ENCODE measurements at places on chromosomes 7 and 10.
A peak's percentile ranks its signal among the peaks of the same experiment; 100 is the strongest.

GRCh38 chr10:122181876-122182275, 89.2 kb upstream of the BTBD16 start:
- DNase-seq, result peak; percentile 60

DNA sequence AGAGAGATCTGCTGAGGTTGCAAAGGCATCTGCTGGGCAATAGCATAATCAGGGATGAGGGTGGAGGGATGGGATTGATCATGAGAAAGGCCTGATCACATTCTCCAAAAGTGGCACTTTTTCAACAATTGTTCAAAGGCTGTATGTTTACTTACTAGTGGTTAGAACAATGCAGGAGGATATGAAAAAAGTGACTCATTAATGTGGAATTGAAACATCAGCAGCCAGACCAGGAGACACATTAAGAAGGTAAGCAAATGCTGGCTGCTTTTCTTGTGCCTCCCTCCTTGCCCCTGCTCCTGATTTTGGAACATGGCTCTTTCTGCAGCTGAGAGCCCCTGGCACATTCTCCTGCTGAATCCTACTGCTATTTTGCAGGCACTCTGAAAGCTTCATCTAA, 63.5 kb downstream of the FAM204A start:
- peak; percentile 14 for DNase-seq

DNA sequence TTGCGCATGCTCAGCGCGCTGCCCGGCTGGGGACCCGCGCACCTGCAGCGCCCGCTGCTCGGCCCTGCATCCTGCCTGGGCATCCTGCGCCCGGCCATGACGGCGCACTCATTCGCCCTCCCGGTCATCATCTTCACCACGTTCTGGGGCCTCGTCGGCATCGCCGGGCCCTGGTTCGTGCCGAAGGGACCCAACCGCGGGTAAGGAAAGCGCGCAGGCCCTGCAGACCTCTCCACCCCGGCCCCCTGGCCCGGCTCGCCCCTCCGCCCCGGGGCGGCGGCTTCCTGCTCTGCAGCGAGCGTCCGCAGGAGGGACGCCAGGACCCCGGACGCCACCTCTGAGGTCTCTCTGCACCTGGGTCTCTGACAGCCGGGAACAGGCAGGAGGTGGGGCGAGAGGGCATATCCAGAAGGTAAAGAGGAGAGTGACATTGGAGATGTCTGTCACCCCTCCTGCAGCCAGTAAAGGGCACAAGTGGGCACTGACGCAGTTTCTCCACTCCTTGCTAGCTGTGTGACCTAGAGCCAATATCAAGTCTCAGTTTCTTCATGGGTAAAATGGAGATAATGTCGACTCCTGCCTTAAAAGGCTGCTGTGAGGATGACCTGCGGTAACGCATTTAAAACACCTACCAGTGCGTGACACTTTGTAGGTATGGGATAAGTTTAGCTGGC, 338 bp downstream of the ATP6V0E2 start:
- DNase-seq, result no peak

GRCh38 chr7:44787041-44787440, 9.4 kb upstream of the PPIA start:
- DNase-seq, result no peak

DNA sequence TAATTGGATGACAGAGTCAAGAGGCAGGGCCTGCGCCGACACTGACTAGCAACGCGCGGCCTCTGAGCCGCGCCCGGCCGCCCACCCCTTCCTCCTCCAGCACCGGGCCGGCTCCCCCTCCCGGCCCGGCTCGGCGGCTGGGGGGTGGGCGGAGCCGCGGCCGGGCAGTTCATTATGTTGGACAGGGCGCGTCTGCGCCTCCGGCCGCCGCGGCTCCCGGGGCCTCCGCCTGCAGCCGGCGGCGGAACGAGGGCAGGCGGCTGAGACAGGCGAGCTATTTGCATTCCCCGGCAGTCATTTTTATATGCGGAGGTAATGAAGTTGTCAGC, 106.7 kb downstream of the SNX10 start:
- DNase-seq, result peak; percentile 73

DNA sequence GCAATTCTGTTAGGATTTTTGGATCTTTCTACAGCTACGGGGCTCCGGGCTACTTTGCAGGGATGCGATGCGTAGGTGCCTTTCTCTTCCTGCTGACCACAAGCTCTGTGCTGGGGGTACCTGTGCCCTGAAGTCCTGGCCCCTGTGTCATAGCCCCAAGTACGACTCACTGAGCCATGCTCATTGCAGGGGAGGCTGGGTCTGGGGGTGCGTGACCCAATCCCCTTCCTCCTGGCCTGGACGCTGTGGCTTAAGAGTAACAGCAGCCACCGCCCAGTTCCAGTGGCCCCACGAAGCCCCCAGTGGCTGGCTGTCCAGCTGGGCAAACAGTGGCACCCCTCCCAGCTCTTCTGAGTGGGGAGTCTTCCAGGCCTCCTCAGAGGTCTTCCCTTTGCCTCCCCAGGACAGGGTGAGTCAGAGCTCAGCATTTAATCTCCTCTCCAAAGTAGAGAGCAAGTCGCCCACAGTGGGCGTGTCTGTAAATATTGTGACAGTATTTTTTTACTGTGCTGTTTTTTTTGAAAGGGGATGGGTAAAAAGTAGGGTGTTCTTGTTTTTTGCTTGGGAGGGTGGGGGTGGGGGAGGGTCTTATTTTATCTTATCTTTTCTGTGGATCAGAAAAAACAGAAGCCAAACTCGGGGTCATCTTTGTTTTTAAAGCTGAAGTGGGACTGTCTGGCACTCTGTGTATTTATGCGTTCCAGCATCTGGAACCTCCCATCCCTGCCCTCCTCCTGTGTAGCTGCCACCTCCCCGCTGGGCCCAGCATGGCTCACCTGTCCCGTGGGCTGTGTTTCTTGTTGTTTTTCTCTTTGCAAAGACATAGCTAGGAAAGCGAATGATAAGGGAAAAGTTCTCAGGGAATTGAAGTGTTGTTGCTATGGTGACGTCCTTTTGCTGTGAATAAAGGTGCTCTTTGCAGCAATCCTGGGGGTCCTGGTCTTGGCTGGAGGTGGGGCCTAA, 8.2 kb downstream of the LFNG start:
- DNase-seq, result peak; percentile 92

GRCh38 chr10:22338185-22338900, 7.0 kb upstream of the SPAG6 start:
- no peak for DNase-seq

GRCh38 chr10:61779950-61780659, 117.4 kb downstream of the CABCOCO1 start:
- DNase-seq, result peak; percentile 91

GRCh38 chr10:32031920-32032319, 24.3 kb downstream of the KIF5B start:
- DNase-seq, result no peak

- peak; percentile 42 for DNase-seq
Observed at GRCh38 chr7:12493407-12493806, 77.1 kb upstream of the SCIN start.

- no peak for DNase-seq
Observed at GRCh38 chr10:117685431-117685830, 142.9 kb downstream of the EMX2 start.

- DNase-seq, result no peak
Observed at GRCh38 chr10:101939729-101940128, 96.1 kb upstream of the KCNIP2 start.

- no peak for DNase-seq
Observed at GRCh38 chr10:32459051-32459698, 13.2 kb downstream of the CCDC7 start.

GRCh38 chr10:22988581-22989360, 60.9 kb downstream of the ARMC3 start:
- DNase-seq, result peak; percentile 78

GRCh38 chr10:59366290-59366689, 3.9 kb upstream of the FAM13C start:
- no peak for DNase-seq

DNA sequence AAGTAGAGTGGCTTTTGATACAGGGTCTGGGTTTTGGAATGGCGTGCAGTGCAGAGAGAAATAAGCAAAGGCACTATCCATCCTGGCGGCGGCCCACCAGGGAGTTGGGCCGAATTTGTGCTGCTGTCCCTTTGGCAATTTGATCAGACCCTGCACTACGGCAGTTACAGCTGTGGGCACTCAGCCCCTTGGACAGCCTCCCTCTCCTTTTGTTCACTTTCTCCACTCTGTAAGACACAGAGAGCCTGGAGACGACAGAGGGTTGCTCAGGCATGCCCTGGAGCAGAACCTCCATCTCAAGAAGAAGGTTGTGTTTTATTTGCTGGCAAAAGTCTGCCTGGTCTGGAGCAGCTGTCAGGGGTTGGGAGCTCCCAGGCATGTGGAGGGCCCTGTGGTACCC, 55.8 kb downstream of the LHPP start:
- no peak for DNase-seq

GRCh38 chr7:13848681-13849131, 140.8 kb downstream of the ETV1 start:
- DNase-seq, result peak; percentile 56

DNA sequence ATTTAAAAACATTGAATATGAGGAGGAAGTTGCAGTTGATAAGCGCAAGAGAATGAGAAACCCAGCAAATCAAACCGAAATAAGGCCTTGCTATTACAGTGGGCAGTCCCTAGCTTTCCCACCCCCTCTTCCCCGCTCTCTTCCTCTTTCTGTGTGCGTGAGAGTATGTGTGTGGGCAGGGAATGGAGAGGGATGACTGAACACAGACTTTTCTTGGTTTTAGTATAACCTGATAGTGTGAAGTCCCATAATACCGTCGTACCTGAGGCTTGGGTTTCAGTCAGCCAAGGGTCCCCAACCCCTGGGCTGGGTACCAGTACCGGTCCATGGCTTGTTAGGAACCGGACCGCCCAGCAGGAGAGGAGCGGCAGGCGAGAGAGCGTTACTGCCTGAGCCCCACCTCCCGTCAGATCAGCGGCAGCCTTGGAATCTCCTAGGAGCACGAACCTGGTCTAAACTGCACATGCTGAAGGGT, 255.3 kb downstream of the CELF2 start:
- DNase-seq, result no peak

GRCh38 chr7:104445393-104445792, 117.0 kb downstream of the LHFPL3 start:
- DNase-seq, result no peak

DNA sequence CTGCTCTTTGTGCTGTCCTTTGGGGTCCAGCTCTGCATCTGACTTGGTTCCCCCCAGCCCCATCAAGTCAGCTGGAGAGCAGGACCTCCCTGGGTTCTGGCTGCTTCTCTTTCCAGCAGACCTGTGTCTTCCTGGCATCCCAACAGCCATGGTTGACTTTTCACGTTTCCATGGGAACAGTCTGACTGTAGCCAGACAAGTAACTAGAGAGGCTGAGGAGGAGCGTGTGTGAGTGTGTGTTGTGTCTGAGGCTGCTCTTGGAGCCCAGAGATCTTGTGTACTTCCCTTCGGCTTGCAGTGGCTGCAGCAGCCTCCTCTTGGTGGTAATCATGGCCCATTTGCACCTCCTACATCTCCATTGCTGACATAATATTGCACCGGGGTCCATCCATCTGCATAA, 332.0 kb downstream of the RPS24 start:
- peak; percentile 11 for DNase-seq

DNA sequence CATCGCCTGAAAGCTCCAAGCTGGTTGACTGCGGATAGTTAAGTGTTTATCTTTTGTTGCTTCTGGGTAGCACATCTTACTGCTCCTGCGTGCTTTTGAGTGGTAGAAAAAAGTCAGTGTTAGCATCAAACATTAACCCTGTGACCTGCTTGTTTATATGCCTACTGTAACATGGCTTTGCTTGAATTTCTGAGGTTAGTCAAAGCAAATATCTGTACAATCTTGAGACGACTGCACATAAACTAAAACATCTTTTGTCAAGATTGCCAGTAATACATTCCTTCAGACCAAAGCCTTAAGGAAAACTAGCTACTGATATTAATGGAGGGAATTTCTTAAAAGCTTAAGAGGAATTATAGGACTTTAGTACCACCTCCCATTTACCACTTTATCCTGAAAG, 163.7 kb downstream of the BAMBI start:
- DNase-seq, result no peak

GRCh38 chr7:154628556-154628955, 374.4 kb downstream of the PAXIP1 start:
- no peak for DNase-seq

DNA sequence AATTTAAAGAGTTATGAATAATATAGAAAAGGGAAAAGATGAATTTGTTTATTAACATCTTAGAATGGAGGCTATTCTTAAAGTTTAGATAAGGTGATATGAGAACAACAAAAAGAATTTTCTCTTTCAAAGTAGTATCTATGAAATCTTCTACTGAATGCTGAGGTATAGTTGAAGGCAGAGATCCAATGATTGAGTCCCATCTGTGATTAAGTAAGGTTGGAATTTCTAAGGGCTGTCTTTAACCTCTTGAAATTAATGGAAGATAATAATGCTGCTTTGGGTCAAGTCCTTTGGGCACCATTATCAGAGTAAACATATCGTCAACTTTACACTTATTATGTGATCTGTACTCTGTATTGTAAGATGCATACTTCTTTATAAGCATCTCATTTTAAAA, 307.9 kb downstream of the PRKG1 start:
- DNase-seq, result peak; percentile 27

DNA sequence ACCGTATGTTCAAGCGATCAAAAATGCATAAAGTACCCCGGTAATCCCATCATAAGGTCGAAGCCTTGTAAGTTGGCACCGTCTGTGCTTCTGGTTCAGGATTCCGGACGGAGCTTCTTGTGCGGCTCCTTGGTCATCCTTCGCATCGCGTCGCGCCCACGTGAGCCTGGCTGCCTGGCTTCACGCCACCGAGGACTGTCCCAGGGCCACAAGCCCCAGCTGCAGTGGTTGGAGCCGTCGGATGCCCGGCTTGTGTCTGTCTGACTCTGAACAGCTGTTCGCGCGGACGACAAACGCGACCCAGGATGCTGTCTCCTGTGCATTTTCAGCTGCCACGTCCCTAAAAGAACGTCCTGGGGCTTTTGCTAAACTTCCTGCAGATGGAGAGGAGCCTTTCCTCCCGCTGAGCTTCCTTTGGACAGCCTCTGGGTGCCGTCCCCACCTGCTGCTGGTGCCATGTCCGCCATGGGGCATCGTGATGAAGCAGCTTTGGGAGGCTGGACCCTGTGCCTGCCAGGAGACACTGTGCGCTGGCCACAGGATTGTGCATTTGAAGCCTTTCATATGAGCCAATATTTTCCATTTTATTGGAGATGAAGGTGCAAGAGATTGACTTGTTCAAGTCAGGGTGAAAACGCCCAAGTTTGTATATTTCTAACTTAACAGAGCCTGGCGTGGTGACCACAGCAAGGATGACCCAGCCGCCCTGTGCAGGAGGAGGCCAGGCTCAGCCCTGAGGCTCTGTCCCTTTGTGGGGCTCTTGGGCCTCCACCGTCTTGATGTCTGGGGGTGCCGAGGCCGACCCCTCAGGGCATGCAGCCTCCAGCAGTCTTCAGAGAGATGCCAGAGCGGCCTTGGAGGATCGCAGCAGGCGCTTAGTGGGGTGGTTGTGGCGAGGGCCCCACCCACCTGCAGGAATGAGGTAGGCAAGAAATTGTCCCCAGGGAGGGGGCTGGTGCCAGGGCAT, 6.7 kb upstream of the JAKMIP3 start:
- no peak for DNase-seq
